ENCODE measurements at places on chromosomes 3 and 15.

- DNase-seq: no peak
These were observed 3.0 kb upstream of the RPP25 start for GRCh38 chr15:74959586-74959939.

- DNase-seq: no peak
These were observed 197.7 kb downstream of the LPP start for GRCh38 chr3:188351648-188352047.

GRCh38 chr15:77986891-77987764, 90.4 kb downstream of the TBC1D2B start:
- no peak for DNase-seq

- DNase-seq: no peak
These were observed 85.8 kb downstream of the HMG20A start for GRCh38 chr15:77506311-77507142.

DNA sequence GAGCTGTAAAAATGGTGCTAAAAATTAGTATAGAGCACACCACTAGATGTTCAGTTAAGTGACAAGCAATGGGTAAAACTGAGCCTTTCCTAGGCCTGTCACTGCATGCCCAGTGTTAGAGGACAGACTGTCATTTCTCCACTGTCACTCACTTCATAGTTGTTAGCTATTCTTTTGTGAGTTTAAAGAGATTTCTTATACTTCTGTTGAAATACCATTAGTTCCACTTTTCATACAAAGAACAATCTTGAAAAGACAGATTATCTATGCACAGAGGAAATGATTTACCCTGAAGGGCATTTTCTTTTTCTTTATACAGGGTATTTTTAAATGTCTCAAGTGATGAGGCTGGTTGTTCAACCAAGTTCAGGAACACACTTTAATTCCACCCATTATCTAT, 28.3 kb upstream of the CHMP2B start:
- no peak for DNase-seq

All from GM19239 (cell line).